ENCODE measurements at places on chromosomes 3 and 15.

DNA sequence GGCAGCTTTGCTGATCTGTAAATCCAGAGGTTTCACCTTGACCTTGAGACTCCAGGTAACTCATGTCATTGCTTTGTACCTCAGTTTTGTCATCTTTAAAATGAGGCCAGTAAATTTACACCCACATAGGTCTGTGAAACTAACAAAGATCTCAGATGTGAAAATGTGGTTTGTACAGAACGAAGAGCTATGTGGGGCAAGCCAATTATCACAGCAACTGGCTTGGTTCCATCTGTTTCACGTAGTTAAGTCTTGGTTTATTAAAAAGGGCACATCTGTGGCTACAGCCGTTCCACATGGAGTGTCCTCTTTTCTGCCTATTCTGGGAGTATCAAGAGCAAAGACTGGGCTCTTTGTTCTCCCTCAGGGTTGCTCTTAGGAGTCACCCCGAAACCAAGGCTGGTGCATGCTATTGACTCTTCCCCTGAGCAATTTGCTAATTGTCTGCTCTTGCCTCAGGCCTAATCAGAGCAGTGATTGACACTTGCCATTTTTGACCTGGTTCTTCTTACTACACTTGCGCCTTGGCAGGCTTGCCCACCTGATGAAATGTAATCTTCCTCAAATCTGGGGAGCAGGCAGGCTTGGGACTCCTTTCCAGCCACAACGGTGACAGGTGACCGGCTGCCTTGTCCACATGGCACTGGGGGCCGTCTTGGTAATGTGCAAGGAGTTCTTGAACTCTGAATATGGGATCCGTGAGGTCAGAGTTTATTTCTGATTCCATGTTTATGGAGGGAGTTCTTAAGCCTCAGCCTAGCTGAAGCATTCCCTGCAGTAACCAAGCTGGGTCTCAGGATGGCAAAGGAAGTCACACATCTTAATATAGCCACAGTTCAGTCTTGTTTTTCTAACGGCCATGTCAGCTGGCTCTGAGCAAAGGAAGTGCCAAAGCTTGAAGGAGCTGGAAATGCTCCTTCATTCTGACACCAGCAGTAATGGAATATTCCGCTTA, 40.1 kb downstream of the EAF1 start:
- no peak for DNase-seq

GRCh38 chr15:44075535-44075934, 119.5 kb downstream of the FRMD5 start:
- no peak for DNase-seq

DNA sequence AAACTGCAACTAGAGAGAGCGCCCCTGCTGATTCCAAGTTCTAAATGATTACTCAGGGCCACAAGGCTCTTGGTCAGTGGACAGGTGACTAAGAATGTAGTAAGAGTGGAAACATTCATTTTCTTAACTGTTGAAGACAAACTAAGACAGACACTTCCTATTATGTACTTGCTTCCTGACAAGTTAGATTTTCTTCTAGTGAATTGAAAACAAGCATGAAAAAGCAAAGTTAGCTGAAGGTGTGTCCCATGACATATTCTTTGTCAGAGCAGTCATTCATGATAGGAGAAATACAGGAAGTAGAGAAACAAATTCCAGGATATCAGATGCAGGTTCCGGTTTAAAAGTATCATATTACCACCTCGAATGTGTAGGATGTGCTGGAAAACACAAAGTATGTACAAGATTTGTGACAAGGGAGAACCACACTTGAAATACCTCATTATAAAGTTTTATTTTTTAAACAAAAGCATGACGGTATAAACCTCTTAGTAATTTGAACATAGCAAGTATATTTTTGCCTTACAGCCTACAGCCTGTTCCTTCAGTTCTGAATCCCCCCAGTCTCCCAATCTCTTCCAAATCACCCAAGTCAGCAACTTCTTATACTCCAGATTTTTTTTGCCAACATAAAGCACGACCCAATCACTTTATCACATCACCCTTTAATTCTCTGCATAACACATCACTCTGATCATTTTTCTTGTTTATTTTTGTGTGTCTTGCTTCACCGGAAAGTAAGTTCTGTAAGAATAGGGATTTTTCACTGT, 6.2 kb downstream of the TSPAN3 start:
- peak; percentile 83 for DNase-seq

DNA sequence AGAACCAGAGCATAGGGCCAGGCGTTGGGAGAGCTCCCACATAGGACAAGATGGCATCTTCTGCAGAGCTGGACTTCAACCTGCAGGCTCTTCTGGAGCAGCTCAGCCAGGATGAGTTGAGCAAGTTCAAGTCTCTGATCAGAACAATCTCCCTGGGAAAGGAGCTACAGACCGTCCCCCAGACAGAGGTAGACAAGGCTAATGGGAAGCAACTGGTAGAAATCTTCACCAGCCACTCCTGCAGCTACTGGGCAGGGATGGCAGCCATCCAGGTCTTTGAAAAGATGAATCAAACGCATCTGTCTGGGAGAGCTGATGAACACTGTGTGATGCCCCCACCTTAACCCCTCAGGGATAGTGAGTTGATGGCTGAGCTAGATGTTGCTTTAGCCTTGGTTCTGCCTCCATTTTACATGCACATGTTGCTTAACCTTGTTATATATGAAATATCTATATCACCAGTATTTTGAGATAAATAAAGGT, at the start of gene PYDC2:
Gene PYDC2 (plus strand): TSS at position 51 of the 483 bp plus-strand sequence. CDS start 0 bp downstream, at position 51.
- DNase-seq: no peak

GRCh38 chr3:44337248-44337785, 1.2 kb upstream of the TCAIM start:
- DNase-seq: no peak

GRCh38 chr3:34056951-34057390, 258.5 kb downstream of the PDCD6IP start:
- peak; percentile 12 for DNase-seq

DNA sequence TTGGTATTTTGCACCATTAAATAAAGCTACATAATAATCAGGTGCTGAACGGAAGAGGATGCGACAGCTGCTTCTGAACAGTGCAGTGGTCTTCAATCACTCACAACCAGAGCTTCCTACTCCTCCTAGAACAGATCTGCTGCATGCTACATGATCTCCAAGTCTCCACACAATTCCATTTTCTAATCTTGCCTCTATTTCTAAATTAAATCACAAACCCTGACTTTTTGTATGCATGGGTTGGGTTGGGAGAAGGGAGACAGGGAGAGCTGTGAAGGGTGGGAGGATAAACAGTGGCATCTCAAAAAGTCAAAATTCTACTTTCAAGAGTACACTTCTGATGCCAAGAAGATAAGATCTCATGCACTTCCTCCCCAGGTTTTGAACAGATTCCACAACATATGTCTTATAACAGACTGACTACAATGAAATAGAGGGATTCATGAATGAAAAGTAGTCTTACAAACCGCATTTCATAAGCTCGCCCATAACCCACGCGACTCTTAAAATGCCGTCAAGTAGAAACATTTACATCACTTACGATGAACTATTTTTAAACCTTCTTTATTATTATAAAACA, 57.2 kb downstream of the CHSY1 start:
- no peak for DNase-seq

- no peak for DNase-seq
Measured at GRCh38 chr3:112389961-112390360, 57.0 kb downstream of the CD200 start.

DNA sequence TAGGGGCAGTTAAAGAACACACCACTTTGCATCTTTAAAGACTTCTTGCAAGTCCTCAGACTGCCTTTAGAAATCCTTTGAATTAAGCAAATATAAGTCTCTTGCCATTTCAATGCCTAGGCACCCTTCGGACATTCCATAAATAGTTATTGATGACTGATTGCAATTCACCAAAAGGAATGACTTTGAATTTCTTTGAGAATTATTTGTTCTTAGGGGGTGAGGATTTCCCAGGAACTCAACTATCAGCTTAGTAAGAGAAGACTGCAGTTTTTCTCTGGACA, 495 bp upstream of the MYEF2 start:
- no peak for DNase-seq

GRCh38 chr15:32864051-32864450, 146.2 kb downstream of the GREM1 start:
- DNase-seq: no peak

GRCh38 chr3:48739617-48739954, 22.6 kb upstream of the IP6K2 start:
- no peak for DNase-seq

DNA sequence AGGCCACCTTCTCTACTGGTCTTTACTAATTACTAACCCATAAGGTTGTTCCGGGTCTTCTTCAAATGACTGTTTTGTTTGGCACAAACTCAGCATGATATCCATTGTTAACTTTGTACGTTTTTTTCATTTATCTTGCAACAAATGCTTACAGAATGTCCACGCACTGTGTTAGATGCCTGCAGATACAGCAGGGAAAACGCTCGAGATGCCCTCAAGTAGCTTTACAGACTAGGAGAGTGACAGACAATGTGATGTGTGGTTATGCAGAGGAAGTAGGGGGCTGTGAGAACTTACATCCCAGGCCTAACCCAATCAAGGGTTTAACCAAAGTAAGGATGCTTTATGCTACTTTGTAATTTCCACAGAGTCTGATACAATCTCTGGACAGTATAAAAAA, 949 bp upstream of the RFC4 start:
- no peak for DNase-seq

DNA sequence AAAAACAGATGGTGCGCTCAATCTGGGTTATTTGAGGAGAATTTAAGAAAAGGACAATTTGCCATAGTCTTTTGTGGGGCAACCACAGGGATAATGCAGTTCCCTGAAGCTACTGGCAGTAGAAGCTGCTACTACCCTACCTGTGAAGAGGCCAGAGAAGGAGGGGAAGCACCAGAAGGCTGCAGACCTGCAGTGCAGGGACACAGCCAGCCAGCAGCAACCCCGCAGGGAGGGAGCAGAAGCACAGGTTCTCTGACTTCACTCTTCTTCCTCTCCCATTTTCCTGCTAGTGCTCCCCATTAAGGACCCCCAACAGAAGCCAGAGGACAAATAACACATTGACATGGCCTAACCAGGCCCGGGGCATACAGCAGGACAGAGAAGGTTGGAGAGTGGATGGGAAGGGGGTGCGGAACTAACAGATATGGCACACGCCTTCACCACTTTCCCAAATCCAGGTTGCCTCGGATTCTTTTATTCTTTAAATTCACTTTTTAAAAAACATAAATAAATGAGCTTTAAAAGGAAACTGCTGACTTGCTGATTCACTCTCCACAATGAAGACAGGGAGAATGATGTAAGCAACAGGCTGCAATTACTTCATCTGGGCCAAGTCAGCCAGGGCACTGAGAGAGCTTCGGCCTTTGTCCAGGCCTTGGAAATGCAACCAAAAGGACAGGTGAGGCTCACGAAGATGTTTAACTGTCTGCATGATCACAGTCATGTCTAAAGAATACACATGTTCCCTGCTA, 30.1 kb downstream of the POPDC2 start:
- DNase-seq: peak; percentile 78

DNA sequence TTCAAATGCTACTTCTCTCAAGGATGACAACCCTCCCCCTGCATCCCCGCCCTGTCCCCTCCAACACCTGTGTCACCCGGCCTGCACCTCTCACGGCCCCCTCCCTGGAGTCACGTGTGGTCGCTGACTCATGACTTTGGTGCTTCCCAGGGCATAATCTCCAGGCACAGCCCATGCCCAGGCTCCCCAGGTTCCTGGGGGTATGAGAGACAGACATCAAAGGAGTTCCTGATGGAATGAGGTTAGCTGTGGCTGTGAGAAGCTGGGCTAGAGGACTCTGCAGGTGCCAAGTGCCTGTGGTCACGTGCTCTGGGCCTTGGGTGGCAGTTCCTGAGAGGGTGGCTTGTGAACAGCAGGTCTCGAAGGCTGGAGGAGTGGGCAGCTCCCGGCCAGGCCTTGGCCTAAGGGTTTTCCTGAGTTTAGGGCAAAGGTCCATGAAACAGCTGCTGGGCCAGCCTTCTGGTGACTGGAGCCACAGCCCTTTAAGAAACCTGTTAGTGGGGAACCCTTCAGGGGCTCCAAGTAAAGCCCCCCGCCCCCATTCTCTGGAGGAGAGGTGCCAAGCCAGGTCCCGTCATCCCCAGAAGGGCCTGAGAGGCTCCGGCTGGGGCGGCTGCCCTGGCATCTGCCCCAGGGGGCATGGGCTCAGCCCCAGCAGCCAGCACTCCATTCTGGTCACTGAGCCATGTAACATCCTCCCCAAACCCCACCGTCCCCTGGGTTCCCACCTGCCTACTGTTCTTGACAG, 230.0 kb downstream of the XXYLT1 start:
- no peak for DNase-seq

DNA sequence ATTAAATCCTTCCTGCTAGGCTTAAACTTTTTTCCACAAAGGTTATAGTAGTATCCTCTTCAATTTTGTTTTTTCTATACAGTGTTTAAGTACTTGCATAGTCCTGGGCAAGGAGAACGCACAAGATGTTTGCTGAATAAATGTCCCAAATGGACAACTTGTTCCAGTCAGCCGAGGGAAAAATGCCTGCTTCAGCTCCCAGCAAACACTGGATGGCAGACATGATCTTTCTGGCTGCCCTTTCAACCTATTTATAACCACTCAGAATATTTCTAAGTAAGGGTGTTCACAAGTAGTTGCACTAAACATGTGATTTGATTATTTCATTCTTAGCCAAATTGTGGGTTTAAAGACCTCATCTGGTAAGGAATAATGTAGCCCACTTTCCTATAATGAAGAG, 29.8 kb downstream of the GNB4 start:
- DNase-seq: peak; percentile 47

DNA sequence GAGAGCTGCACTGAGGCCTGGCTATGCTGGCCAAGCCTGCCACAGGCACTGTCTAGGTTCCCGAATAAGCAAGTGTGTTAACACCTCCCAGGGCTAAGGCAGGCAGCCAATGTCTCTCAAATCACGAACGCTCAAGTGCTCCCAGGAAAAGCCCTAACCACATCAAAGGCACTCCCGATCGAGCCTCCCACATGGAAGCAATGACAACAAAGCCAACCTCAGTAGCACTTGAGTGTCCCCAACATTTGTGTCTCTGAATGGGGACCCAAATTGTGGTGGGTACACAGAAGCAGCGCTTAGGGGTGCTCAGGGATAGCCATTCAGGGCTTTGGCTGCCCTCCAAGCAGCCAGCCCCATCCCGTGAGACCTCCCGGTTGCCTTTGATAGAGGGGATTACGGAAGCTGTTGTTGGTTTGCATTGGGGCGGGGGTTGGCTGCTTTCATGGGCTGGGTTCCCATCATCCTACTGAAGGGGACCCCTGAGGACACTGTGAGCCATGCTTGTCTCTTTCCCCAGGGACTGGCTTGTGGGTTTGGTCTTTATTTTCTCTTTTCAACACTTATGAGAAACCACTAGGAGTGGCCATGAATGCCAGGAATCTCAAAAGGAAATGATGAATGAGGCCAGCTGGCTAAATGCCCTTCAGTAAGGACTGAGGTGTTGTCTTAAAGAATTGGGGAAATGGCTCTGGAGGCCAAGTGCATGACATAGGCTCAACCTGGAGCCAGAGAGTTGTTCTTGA, 234.1 kb upstream of the FEZF2 start:
- DNase-seq: peak; percentile 74
